ENCODE measurements at places on chromosomes 6 and 20. TPM values are rescaled to one million over a fixed set of nuclear protein-coding genes. Genes with fewer than 3 reads are reported as not detected.

DNA sequence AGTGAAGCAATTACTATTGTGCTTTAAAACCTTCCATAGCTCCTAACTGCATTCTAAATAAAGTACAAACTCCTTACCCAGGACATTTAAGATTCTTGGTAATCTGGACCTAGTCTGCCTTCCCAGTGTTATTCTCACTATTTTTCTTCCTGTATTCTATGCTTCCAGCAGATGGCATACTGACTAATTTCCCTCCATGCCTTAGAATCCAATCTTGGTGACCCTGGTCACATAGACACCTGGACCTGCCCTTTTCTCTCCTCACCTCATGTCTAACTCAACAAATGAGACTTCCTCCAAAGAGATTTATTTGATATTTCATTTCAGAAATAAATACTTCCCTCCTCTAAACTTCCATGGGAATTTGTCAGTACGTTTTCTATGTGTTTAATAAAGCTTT is 25.8 kb downstream of the ROS1 start:
- peak; percentile 13 for DNase-seq

- no peak for DNase-seq
These were observed 138.0 kb downstream of the NFATC2 start for GRCh38 chr20:51404297-51405060.

GRCh38 chr6:165936096-165936495 is 231.6 kb downstream of the TBXT start:
- no peak for DNase-seq

GRCh38 chr20:46905364-46906125 is 10.9 kb downstream of the EYA2 start:
- DNase-seq: no peak

DNA sequence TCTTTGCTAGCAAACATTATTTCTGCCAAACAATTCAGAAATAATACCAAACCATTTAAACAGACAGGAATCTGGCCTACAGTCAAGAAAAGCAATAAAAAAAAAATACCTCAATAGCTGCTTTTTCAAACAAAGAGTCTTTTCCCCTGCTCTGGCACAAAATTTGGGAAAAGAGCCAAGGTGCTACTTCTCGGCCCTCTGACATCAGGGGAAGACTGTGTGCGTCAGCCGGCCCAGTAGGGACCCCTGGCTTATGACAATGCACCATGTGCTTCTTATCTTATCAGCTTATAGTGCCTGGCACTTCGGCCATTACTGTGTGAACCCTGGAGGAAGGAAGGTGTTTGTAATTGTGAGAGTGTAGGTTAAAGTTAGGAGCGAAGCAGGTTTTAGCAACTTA is 89.4 kb downstream of the PDE10A start:
- peak; percentile 97 for DNase-seq

DNA sequence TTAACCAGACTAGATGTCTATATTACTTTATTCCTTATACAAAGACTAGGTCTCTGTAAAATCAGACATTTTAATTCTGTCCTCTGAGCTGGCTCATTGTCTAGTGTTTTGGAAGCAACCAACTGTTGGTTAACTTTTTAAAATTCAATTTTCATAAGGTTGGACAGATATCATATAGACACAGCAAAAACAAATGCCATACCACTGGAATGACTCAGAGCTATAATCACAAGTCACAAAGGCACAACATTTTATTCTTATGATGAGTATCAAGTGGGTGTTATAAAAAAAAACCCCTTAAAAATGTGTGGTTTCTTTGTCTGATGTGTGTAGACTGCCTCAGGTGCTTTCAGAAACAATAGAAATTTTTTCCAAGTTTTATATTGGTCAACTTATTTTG is 296.2 kb upstream of the MARCKS start:
- DNase-seq: peak; percentile 61

- DNase-seq: peak; percentile 64
These were observed 92.7 kb upstream of the AFDN start for GRCh38 chr6:167733740-167734661.

GRCh38 chr6:154605178-154605881 is 94.8 kb upstream of the CNKSR3 start:
- DNase-seq: no peak

DNA sequence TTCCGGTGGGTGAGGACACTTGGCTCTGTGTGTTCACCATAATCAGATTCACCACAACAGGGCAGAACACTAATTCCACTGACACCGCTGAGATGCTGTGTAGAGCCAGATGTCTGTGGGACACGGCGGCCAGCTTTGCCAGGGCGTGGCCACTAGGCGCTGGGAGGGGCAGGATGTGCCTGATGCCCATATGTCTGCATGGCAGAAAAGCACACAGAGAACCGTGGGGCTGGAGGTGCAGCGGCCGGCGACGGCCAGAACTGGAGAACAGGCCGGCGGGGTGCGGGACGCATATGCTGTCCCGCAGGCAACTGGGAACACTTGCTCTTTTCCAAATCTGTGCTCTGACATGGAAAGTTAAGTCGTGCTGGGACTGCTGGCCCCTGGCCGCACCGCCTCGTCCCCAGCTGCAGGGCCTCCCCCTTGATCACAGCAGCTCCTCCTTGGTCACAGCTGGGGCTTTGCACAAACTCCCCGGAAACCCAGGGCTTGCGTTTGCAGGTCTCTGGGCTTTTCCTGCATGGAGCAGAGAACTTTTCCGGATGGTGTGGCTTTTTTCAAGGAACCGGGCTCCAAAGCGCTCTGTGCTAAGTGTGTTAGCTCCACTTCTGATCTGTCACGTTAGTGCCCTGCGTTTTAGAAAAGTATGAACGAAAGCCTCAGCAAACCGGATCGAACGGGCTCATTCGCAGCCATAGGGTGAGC is 31.1 kb downstream of the NTSR1 start:
- no peak for DNase-seq

DNA sequence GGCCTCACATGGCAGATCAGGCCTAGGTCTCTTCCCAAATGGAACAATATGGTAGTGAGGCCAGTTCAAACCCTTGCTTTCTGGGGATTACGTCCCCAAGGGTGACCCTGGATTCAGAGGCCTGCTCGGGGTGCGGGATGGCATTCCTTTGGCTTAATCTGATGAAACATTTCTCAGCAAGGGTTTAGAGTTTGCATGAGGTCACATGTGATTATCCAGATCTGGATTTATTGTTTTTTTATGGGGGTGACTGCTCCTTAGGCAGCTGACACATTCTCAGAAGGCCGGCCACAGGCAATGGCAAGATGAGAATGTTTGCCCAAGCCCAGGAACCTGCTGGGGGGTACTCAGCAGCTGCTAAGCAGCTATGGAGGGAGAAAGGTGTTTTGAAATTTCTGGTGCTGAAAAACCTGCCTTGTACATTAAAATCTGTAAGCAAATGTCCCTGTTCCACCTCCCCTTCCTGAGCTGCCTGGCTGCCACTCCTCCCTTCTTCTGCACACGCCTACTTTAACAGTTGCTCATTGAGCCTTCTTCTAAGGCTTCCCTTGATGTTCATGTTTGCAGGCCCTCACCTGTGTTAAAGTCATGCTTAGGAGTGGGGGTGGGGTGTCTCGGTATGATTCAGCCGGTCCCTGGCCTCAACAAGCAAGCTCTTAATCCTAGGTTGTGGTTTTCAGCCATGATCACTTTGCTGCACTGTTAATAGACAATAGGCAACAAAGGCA is 37.9 kb upstream of the FUCA2 start:
- DNase-seq: no peak

DNA sequence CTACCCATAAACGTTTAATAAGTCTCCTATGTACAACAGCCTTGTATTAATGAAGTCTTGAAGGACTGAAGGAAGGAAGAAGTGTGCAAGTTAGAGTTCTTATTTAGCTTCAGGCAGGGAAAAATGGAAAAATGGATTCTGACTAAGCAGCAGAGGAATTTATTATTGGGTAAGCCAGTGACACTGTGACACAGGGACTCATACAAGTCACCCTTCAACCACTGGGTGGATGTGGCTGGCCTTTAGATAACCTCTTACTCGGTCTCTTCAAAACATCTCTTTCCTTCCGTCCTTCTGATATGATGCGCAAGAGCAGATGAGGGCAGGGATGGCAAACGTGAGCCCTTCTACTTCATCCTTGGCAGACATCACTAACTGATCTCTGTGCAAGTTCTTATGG is 145.6 kb downstream of the DHX35 start:
- no peak for DNase-seq

DNA sequence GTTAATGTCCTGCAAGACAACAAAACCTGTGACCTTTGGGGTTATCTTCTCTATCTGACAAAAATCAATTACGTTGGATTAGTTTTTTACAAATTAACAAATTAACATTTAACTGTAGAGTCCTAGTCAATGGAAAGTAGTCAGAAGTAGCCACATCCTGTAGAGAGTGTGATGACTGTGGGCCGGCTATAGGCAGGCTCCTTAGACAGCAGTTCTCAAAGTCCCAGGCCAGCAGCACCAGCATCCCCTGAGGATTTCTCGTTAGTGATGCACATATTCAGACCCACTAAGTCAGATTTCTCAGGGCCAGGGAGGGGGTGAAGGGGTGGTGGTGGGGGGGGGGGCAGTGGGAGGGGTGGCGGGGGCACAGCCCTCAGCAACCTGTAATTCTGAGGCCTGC is 37.2 kb downstream of the ZNF341 start:
- DNase-seq: no peak

- no peak for DNase-seq
These were observed 7.9 kb upstream of the BLCAP start for GRCh38 chr20:37535443-37536132.

DNA sequence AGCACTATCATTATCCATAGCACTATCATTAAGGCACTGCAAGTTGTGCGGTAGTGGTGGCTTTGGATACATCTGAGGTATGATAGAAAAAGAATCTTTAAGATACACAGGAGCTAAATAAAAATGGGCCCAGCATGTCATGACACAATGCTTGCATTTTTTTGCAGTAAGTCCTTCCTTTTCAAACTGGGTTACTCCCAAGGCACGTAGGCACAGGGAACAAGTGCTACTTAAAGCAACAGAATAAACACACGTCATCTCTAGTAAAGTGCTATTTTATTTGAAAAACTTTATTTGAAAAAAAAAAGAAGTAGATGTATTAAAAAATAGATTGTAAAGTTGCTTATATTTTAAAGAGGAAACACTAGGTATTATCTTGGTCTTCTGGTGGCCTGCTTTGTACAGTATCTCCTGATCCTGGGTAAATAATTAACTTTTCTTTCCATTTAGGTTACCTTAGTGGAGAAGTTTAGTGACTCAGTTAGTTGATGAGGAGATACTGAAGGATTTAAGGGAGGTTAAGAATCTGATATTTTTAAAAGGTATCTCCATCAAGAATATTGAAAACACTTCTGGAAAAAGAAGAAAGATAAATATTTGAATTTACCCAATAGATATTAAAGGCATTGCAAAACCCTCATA is 129.6 kb downstream of the EDN1 start:
- DNase-seq: no peak

DNA sequence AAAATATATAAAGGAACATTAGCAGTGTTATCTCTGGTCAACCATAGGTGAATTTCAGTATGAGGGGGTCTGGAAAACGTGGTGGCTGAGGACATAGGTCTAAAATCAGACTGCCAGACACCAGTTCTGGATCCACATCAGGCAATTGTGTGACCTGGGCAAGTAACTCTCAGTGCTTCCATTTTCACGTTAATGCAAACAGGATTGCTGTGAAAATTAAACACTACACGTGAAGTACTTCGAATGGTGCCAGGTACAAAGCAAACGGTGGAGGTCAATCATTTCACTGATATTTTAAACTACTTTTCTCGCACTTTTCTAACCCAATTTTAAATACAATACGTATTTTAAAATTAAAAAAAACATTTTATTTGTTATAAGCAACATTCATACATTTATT is 315.7 kb downstream of the TRDN start:
- no peak for DNase-seq

DNA sequence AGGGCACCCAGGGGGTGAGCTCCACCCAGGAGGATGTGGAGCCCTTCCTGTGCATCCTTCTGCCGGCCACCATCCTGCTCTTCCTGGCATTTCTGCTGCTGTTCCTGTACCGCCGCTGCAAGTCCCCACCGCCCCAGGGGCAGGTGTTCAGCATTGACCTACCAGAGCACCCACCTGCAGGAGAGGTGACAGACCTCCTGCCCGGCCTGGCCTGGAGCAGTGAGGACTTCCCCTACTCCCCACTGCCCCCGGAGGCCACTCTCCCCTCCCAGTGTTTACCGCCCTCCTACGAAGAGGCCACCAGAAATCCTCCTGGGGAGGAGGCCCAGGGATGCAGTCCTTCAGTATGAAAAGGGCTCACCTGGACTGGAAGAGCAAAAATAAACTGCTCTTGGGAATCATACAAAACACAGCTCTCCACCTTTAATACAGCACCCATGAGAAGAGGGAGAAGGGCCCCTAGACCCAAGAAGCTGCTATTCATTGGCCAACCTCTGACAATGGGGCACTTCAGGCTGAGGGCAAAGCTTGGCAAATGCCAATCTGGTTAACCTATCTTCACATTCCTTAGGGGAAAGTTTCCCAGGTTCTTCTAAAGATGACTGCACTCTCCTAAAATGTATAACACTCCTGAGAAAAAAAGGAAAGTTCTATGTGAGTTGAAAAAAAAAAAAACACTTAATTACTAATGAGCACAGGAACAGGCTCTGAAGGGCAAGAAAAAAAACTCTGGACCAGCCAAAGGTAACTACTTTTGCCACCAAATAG is 5.0 kb downstream of the SMIM28 start:
- no peak for DNase-seq

DNA sequence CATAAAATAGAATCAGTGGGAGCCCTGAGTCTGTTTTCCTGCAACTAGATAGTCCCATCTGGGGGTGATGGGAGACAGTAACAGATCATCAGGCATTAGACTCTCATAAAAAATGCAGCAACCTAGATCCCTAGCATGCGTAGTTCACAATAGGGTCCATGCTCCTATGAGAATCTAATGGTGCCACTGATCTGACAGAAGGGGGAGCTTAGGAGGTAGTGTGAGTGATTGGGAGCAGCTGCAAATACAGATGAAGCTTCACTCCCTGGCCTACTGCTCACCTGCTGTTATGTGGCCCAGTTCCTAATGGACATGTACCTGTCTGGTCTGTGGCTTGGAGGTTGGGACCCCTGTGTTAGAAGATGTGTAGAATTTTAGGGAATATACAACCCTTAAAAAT is 904.5 kb upstream of the EPHA7 start:
- DNase-seq: peak; percentile 1

DNA sequence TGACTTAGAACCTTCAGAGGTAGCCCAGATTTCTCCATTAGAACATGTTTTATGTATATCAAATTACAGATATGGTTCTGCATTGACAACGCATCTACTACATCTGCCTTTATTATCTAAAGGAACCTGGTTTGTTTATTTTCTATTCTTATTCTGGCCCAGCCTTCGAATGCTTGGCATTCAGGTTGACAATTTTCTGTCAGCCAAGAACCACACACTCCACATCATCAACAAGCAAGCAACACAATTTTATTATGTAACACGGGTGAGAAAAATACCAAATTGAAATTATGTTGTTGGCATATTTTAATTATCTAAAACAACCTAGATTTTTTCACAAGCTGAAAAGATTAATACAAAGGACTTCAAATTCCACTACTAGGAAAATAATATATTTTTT is 14.6 kb downstream of the MAP3K5 start:
- no peak for DNase-seq

CENPB gene
- 30.4 TPM for polyA plus RNA-seq

FOXS1 gene
- polyA plus RNA-seq: 0.81 TPM

RNF217 gene
- polyA plus RNA-seq: 8.8 TPM

COL9A1 gene
- not detected for polyA plus RNA-seq

SLC22A7 gene
- not detected for polyA plus RNA-seq

ZSCAN12 gene
- 1.3 TPM for polyA plus RNA-seq
